B cell (primary cell): ENCODE measurements at places on chromosomes 7 and 10.

DNA sequence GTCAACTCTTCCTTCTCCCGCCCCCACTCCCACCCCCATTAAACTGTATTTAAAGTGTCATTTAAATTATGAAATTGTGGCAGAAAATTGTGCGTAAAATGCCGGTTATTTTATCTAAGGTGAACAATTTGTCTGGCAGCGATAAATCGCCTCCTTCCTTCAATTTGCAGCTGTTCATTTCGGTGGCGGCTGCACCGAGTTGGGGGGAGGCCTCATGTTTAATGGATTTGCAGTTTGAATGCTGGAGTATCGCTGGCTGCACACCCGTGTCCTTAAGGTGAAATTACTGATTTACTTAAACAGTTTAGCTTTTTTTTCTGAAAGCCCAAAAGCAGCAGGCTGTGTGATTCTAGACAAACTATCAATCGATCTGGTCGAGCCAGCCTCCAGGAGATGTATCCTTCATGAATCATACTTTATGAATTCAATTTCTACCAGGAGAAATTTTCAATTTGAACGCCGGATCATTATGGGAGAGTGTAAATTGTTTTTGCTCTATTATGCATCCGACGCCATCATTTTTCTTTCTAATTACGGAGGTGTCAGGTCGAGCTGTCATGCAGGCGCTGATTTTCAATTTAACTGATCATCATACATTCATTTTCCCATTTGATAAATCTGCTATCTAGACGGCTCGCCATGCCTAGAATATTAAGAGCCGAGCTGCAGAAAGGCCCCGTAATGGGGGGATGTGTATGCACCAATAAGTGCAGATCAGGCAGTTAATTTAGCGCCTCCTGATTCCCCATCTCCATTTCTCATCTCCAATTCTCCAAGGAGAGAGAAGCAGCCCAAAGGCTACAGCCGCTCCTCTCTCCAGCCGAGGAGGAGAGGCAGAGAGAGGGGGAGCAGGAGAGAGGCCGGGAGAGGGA, 6.5 kb downstream of the UNCX start:
- DNase-seq: peak; percentile 37

DNA sequence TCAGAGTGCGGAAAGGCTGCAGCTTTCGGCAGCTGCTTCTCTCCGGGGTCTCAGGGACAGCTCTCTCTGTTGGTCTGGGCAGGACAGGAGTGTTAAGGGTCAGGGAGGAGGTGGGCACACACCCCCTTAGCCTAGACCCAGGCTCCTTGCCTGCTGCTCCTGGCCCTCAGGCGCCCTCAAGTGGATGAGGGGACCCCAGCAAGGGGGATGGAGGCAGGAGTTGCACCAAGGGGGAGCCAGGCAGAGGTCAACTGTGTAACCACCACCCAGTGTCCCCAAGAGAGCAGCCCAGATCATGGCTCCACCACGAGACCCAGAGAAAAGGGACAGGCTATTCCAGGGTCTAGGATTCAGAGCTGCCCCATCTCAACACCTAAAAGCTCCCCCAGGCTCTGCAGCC, 26.9 kb downstream of the SPOCK2 start:
- DNase-seq: no peak

DNA sequence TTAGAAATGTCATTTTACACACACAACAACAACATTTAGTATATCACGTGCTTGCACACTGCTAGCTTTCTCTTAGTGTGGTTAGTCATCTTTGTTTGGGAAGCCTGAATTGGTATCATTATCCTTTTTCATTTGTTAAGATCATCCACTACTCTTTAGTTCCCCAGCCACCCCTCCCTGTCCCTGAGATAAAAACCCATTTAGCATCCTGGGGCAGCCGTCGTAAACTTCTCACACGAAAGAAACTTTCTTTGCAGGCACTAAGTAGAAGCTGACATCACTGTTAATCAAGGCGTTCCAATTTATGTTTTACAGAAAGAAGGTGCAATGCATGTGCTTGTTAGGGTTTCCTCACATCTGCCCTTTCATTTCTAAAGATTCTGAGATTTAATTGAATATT, 475.1 kb upstream of the FZD8 start:
- DNase-seq: no peak

GRCh38 chr7:55260676-55261385, 104.3 kb upstream of the LANCL2 start:
- DNase-seq: no peak

- no peak for DNase-seq
Measured at GRCh38 chr7:30650421-30650808, 31.8 kb downstream of the CRHR2 start.

- DNase-seq: no peak
Measured at GRCh38 chr10:123901621-123902020, 10.0 kb upstream of the CPXM2 start.

DNA sequence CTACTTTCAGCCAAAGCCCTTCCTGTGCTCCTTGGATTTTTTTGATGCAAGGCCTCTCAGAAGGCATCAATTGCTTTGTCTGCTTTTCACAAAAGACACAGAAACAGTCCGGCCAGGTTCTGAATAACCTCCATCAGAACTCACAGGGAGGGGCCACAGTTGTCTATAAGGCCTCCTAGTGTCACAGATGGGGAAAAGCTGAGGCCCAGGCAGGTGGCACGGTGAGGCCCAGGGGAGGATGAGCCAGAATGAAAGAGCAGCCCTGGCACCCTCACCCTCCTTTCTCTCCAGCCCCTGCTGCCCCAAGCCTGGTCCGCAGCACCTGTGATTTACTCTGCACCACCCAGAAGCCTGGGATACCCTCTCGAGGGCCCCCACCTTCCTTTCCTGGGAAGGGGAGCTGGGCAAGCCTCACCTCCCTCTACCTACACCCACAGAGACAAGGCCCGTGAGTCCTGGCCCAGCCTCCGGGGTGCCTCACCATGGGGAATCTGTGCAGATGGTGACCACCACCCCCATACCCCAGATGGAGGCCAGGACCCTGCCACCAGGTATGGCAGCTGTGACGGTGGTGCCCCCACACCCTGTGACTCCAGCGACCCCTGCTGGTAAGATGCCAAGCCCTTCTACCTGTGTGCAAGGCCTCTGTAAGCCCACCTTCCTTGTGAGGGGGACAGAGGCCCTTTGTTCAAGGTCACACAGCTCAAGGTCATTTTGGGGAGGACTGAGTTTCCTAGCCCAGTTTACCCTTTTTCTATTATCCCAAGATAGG, 26.2 kb upstream of the ZNF467 start:
- peak; percentile 61 for DNase-seq

DNA sequence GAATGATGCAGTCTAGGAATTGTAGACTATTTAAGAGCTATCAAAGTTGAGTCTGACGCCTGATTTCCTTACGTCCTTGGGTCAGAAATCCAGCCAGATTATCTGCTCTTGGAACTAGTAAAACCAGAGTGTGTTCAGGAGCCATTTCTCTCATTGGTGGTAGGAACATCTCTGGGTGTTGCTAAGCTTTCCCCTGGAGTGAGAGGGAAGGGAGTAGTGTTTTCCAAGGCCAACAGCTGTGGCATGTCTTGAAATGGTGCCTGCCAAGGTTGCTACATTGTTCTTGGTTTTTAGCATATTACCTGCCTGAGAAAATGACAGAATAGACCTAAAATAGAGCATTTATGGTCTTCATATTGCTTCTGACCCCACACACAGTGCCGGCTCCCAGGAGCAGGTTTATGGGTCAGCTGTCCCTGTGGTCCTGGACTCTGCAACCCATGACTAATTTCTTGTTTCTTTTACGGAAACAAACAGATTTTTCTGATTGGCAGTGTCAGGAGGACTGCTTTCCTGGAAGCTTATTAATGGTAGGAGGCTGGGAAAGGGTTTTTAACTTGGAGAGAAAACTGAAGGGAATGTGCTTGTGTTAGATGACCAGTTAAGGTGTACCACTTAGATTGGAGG, 17.5 kb downstream of the GBF1 start:
- no peak for DNase-seq
